ENCODE measurements at places on chromosomes 1 and 21.

GRCh38 chr1:200253774-200254495 is 155.9 kb downstream of the ZNF281 start:
- DNase-seq = no peak

- peak; percentile 12 for DNase-seq
Measured at GRCh38 chr21:42404539-42404938, 837 bp downstream of the UBASH3A start.

DNA sequence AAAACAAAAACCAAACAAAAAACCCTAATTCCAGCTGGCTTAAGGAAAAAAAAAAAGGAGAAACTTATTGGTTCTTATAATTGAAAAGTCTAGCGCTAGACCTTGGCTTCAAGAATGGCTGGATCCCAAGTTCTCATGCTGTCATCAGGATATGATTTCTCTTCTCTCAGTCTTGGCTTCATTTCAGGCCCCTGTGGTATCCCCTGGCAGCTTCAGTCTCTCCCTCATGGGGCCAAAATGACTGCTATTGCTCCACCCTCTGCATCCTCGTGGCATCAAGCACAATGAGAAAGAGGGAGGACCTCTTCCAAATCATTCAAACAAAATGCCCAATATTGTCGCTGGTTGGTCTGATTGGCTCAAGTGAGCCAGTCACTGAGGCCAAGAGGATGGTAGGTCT is 80.7 kb downstream of the GIPC2 start:
- DNase-seq = no peak

GRCh38 chr1:210691039-210691610 is 362.4 kb downstream of the HHAT start:
- DNase-seq = no peak

GRCh38 chr1:56837244-56837939 is 17.2 kb upstream of the C8A start:
- no peak for DNase-seq

DNA sequence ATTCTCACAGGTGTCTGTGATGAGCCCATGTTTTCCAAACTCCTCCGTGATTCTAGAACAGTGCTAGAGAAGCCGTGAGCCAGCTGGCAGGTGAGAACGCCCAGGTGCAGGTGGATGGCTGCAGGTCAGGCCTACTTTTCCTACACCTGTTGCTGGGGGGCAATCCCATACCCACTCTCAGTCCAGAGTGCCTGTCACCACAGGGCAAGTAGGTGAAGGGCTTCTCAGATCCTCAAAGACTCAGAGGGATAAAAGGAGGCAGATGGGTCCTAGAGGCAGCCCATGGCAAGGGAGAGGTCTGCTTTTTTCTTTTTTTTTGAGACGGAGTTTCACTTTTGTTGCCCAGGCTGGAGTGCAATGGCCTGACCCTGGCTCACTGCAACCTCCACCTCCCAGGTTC is 50.7 kb upstream of the H6PD start:
- DNase-seq = no peak

DNA sequence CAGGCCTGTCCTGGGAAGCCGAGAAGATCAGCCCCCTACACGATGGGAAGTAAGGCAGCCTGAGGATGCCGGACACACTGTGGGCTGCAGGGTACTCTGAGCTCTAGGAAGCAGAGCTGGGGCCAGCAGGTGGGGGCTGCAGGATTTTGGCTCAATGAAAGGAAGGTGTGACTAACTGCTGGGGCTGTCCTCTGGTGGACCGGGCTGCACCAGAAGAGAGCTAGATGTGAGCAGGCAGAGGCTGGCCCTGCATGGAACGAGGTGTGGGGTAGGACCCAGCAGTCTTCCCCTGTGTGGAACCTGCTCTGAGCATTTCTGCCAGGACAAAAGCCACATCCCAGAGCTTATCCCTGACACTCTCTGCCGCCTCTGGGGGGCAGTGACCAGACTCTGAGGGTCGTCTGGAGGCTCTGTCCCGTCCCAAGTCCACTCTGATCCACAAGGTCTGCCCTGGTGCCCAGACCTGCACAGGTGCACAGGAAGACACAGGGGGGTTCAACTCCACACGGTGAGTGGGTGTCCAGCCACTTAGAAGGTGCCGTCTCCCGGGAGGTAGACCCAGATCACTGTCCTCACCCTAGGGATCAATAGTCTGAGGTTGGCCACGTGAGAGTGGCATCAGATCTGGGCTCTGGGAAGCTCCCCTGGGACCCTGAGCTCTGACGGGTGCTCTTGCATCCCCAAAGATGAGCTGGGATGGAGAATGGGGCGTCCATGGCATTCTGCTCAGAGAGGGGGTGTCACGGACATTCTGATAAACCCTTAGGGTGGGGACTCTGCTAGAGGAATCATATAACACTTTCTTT is 187.6 kb upstream of the VAMP3 start:
- no peak for DNase-seq

GRCh38 chr1:100232156-100232555 is 17.5 kb downstream of the DBT start:
- no peak for DNase-seq

DNA sequence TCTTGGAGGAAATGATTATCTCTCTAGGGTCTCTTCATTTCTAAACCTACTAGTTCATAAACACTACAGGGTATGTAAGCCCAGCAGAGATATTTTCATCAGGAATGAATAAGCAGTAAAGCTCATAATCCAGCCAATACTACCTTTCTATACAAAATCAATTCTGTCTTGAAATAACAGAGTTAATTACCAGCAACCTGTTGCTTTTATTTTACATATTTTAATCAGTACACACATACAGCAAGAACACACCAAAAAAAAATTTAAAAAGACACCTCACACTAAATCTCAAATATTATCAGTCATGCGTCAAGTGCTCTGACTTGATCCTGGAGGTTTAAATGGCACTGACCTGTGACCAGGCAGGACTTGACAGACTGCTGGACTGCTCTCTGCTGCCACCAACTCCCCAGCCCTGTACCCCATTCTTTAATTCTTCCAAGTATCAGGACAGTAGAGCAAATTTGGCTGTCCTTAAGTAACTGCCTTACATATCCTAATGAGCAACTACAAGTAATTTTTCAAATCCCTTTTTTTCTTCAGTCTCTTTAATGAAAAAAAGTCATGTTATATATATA is 98.5 kb downstream of the CDC42BPA start:
- peak; percentile 33 for DNase-seq

DNA sequence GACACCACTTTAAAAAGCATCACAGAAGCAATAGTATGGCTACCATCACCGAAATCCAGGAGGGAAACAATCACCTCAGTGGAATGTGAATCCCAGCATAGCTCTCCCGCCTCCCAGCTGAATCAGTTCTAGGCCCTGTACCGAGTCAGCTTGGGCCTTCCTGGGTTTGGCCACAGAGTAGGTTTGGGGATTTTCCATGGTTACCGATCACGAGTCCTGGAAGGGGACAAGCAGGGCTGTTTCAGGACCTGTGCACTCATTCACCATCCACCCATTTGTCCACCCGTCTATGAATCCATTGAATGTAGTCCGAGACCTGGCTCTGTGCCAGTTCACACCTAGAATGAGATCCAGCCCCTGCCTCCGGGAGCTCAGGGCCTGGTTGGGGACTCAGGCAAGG is 94.2 kb downstream of the ARHGEF10L start:
- no peak for DNase-seq

GRCh38 chr21:36628761-36629460 is 70.0 kb upstream of the SIM2 start:
- no peak for DNase-seq

GRCh38 chr1:1014799-1015681 is 1.7 kb downstream of the ISG15 start:
- DNase-seq = peak; percentile 56

DNA sequence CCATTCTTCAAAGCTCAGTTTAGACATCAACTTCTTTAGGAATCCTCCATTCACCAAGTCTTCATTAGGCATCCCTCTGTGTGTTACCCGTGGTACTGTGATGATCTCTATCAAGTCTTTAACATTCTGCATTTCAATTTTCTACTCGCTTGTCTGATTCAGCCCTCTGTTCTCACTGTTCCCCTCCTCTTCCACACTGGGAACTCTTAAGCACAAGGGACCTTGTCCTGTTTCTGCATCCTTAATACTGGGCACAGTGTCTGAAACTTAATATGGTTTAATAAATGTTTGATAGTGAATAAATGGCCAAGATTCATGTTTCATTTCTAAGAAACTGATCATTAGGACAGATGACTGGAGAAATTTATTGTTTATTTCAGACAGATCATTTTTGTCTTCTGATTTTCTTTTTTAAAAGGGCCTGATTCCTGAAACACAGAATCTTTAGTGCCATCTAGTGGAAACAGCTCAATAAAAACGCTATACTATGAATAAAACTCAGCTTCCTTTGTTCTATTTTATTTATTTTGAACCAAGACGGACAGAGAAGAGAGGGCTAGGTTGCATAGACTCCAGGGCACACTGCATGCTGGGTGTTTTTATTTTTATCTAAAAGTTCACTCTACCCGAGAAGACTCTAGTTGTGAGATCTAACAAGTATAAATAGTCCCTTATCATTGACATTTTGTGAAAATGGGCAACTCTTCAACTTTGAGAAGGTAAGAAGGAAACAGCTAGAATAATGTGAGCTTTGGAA is 7.0 kb upstream of the TRIM45 start:
- peak; percentile 22 for DNase-seq

GRCh38 chr1:154325583-154326545 is 539 bp downstream of the ATP8B2 start:
- DNase-seq = peak; percentile 57

- DNase-seq = no peak
Measured at GRCh38 chr1:217542136-217542777, 88.6 kb downstream of the GPATCH2 start.

- DNase-seq = no peak
Measured at GRCh38 chr1:183070923-183071618, 47.9 kb downstream of the LAMC1 start.
